Testis (tissue), 5 donors: ENCODE measurements at places on chromosomes 7 and 10. TPM values are rescaled to one million over a fixed set of nuclear protein-coding genes. Genes with fewer than 3 reads are reported as not detected.

The ZSCAN21 gene
- total RNA-seq: 36.3 TPM

The TAS2R3 gene
- 10.4 TPM for total RNA-seq

The CADPS2 gene
- 9.3 TPM for total RNA-seq

The EN2 gene
- 1.6 TPM for total RNA-seq

The GHRHR gene
- 1.4 TPM for total RNA-seq

The FFAR4 gene
- 0.55 TPM for total RNA-seq

The ANKRD2 gene
- total RNA-seq: 0.43 TPM

The ZNRF2 gene
- total RNA-seq: 65.0 TPM

The CDNF gene
- 14.1 TPM for total RNA-seq

The TMEM176B gene
- total RNA-seq: 3.9 TPM

The IGF2BP3 gene
- total RNA-seq: 36.0 TPM

The ZCCHC24 gene
- 38.6 TPM for total RNA-seq

The ZNF467 gene
- total RNA-seq: 2.4 TPM

The DCLRE1A gene
- 9.5 TPM for total RNA-seq

The OPN1SW gene
- not detected for total RNA-seq

The EIF3B gene
- 263 TPM for total RNA-seq

The XRCC2 gene
- 9.6 TPM for total RNA-seq

The PAPOLB gene
- total RNA-seq: 19.1 TPM

The MALRD1 gene
- total RNA-seq: 26.7 TPM

The GNAT3 gene
- total RNA-seq: not detected

The HMX2 gene
- 0.47 TPM for total RNA-seq

The MRC1 gene
- total RNA-seq: 29.5 TPM

The EBLN1 gene
- total RNA-seq: 1.4 TPM

The SLC13A1 gene
- total RNA-seq: not detected

The IL15RA gene
- 21.9 TPM for total RNA-seq

The IRF5 gene
- total RNA-seq: 2.9 TPM

The ELAPOR2 gene
- 7.8 TPM for total RNA-seq

The ZC3HAV1L gene
- 22.4 TPM for total RNA-seq

The CDHR3 gene
- 3.8 TPM for total RNA-seq

The CYP26C1 gene
- total RNA-seq: 0.31 TPM

The ERVW-1 gene
- 16.5 TPM for total RNA-seq
